Amygdala (tissue), 56 donors: ENCODE measurements at places on chromosomes 2 and 18.
A peak's percentile ranks its signal among the peaks of the same experiment; 100 is the strongest.

DNA sequence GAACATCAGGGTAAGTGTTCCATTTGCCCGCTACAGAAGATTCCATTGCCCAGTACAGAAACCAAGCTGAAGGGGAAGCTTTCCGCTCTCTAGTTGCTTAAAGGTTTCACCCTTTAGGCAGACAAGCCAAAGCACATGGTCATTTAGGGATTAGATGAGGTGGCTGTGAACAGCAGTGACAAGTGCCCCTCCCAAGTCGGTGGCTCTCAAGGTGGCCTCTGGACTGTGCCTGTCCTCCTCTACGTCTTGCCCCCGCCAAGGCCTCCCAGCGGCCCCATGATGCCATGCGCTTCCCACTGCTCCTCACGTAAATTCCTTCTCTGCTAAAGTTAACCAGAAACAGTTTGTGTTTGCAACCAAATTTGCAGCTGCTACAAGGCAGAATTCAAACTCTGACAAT lies 24.2 kb upstream of the PTPN4 start:
- DNase-seq = no peak

GRCh38 chr2:119583291-119583690 lies 39.0 kb downstream of the CFAP221 start:
- no peak for DNase-seq

DNA sequence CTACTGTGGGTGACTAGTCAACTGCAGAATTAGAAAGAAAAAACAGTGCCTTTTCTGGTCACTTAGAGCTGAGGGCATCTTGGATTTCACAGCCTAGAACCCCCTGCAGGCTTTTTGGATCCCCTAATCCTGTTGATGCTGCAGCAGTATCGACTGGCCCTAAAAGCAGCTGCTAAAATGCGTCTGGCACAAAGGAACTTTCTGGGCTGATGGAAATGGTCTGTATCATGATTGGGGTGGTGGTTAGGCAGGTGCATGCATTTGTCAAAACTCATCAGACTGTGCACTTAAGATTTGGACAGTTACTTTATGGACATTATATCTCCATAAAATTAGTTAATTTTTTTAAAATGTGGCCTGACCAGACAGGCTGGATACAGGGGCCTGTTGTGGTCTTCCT lies 149.8 kb downstream of the KLHL29 start:
- DNase-seq = no peak

DNA sequence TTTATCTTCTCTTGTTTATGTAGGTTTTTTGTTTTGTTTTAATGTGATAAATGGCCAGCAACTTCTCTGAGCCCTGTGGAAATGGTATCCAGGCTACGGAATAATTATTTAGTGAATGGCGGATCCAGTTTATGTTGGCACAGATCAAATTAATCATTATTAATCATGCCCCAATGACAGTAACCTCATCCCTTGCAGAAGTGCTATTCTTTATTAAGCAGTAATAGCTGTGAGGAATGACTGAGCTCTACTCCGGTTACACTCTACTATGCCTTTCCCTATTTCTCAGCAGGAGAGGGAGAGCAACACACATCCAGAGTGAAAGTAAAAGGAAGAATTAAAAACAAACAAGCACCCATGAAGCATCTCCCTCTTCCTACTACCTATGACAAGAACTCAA lies 84.8 kb downstream of the SETBP1 start:
- no peak for DNase-seq

GRCh38 chr2:41933585-41934320 lies 114.1 kb upstream of the PKDCC start:
- DNase-seq = no peak

- DNase-seq = no peak
Measured at GRCh38 chr2:207224381-207224780, 58.6 kb upstream of the KLF7 start.

GRCh38 chr2:77831471-77831870 lies 309.3 kb upstream of the LRRTM4 start:
- DNase-seq = no peak

DNA sequence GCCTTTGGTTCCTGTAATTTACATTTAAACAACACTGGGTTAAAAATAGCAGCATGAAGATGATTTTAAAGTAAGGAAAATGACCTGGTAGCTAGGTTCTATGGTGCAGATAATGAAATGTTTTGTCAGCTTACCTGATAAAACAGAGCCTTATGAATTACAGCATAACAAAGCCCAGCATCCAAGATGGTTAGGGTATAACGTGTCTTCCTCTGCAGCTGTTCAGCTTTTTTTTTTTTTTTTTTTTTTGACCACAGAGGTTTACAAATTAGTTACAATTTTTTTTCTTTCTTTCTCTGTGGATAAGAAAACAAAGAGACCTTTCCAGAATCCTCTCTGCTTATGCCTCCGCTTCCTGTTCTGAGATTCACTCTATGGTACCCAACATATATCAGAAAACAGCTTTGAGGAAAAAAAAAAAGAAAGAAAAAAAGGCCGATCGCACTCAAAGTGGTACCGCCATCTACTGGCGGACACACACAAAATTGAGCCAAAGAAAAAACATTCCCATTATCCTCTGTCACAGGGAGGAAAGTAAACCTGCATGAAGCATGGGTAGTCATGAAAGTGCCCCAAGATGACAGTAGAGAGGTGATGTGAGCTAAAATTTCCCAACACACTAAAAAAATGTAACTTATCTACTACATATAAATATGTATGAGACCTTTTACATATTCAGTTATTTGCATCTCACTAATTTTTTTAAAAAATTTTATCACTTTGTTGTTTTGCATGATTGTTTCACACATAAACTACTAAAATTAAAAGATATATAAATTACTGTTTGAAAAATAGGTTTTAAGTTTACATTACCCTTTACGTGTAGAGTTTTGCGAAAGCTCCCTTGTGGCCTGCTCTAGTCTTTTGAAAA lies at the start of gene SCN3A:
Gene SCN3A, minus strand, starts transcription at position 362 of the 871 bp plus-strand sequence. CDS start 27,656 bp downstream, outside the sequence.
- peak; percentile 12 for DNase-seq

DNA sequence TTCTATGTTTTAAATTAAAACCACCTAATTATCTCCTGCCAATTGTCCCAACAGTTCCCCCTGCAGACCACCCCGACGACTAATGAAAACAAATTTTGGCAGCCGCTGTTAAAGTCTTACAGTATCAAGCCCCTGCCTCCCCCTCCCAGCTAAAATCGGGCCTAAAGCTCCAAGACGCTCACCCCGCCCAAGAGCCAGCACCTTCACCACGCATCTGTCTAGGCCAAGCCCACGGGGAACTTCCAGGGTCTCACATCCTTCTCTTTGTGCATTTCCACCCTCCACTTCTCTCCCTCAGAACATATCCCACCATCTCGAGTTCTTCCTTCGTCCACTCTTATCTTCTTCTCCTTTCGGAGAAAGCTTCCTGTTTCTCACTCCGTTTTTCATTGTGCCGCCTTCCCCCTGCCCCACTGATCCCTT lies 445 bp downstream of the PRPF40A start:
- DNase-seq = no peak

- DNase-seq = no peak
Measured at GRCh38 chr2:163132850-163133249, 294.3 kb upstream of the KCNH7 start.

- no peak for DNase-seq
Measured at GRCh38 chr2:85188852-85189251, 55.7 kb downstream of the TCF7L1 start.

DNA sequence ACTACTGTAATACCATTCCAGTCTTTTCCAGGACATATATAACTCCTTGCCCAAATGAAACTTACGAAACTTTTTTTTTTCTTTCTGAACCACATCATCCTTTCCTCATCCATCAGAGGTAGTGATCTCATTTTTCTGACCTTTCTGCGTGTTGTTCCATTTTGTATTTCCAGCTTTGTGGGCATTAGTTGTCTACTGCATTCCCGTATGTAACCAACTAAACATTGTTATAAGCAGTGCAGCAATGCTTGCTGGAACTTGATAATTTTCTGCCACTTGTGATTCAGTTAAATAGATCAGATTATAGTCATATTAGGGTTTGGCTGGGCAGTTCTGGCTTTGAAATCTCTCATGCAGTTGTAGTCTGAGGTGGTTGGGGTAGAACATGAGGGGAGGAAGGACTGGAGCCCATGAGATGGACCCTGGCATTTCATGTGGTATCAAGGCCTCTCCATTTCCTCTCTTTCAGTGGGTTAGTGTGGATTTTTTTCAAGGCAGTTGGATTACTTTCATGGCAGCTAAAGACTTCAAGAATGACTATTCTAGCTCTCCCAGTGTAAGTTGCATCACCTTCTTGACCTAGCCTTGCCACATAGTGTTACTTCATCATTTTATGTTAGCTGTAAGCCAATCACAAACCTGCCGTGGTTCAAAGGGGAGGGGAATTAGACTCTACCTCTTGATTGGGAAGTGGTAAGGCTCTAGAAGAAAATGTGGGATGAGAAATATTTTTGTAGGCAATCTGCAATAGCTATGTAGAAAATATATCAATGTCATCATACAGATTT lies 80.5 kb downstream of the EHBP1 start:
- no peak for DNase-seq

GRCh38 chr2:221786297-221786926 lies 214.3 kb upstream of the EPHA4 start:
- DNase-seq = no peak

- DNase-seq = no peak
Measured at GRCh38 chr2:225998653-225999052, 599.1 kb downstream of the NYAP2 start.

DNA sequence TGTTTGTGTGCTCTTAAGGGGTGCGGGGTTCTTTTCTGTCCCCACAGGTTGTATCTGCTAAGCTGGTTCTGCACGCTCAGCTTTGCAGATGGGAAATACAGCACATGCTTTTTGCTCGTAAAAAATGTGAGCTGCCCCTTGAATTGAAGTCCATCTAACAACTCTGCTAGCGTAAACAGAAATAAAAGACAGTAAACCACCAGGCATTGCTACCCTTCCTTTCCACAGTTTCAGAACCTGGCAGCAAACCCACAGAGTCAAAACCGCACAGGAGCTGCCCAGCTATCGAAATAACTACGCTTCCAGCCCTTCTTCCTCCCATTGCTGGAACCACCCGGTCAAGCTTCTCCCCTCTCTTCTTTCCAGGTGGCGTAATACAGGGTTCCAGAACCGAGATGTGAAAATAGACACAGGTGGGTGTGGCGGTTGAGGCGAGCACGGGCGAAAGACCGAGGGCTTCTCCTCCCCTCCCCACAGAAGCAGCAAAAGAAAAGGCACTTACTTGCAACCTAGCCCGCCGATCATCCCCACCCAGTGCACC lies 479 bp downstream of the SCN9A start:
- no peak for DNase-seq

- DNase-seq = no peak
Measured at GRCh38 chr2:217307023-217307422, 447.2 kb upstream of the TNP1 start.

- no peak for DNase-seq
Measured at GRCh38 chr2:46779447-46779941, 136.1 kb downstream of the MCFD2 start.

GRCh38 chr2:152432206-152432653 lies 97.3 kb downstream of the FMNL2 start:
- DNase-seq = no peak

- no peak for DNase-seq
Measured at GRCh38 chr18:48139431-48140347, 209.2 kb upstream of the SMAD2 start.

GRCh38 chr18:26073758-26074157 lies 16.7 kb downstream of the SS18 start:
- no peak for DNase-seq

- no peak for DNase-seq
Measured at GRCh38 chr2:210844016-210844415, 287.6 kb downstream of the CPS1 start.

DNA sequence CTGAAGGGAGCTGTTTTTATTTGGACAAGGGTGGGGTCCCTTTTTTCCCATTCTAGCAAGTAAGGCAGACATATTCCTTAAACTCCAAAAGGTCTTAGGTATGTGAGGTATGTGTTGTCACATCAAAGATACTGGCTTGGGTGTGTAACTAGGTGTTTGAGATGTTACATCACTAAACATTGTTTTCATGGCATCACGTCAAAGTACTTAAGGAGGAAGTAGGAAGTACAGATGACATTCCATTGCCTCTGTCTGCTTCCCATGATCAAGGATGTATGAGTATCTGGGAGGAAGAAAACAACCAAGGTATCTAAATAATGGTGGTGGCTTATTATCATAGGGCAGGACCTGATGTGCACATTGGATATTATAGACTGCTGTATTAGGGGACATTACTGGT lies 39.3 kb downstream of the CD302 start:
- no peak for DNase-seq

DNA sequence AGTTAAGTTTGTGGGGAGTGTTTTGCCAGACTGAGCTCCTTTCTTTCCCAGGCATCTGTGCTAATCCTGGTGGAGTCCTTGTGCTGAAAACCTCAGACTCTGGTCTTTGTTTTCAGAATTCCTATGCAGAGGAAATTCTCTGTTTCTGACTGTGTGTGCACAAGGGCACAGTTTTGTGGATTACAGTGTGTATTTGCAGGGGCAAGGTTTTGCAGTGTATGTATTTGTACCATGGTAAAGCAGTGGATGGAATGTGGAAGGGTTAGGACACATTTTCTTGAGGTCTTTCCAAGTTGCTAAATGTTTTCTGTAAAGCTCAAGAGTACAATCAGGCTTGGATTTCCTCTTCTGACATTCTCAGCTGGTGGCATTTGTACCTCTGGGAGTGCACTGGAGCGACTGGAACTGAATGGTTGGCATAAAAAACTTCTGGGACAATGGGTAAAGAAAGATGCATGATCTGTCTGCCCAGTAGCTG lies 139.5 kb upstream of the RND3 start:
- no peak for DNase-seq

DNA sequence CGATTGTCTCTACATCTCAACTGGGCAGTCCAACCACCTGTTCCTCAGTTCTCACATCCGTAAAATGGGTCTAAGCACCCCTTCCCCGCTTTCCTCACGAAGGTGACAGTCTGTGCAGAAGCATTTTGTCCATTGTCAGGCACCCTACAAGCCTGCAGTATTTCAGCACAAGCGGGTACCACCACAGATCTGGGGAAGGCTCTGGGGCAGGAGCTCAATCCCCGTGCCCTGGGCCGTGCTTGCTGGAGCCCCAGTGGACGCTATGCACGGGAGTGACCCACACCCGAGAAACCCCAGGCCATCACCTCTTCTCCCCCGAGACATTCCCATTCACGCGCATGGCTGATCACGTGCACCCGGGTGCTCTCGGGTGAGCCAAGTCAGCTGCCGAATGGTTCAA lies 137.7 kb upstream of the PXDN start:
- DNase-seq = no peak

GRCh38 chr18:1564793-1565192 lies 660.1 kb downstream of the ADCYAP1 start:
- no peak for DNase-seq

GRCh38 chr2:136395582-136395981 lies 277.6 kb upstream of the CXCR4 start:
- DNase-seq = no peak

DNA sequence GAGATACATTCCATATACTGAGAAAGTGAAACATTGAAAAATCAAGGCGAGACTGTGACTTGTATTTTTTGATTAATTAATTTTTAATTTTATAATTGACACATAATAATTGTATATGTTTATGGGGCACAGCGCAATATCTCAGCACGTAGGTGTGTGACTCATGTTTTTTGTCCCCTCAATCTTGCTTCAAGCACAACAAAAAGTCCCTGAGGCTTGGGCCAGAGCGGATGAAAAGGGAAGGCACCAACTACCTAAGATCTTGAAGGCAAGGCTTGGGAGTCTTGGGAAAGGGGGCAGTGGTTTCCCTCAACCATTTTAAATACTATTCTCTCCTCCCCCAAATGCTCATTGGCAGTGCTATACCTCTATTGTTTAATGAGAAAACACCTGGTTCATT lies 9.9 kb downstream of the SGPP2 start:
- no peak for DNase-seq
